ENCODE measurements at places on chromosomes 5 and 9.

- DNase-seq: no peak
Observed at GRCh38 chr9:96140296-96141127, 161.5 kb downstream of the HSD17B3 start.

- no peak for DNase-seq
Observed at GRCh38 chr5:52867809-52868208, 80.1 kb downstream of the ITGA1 start.

- no peak for DNase-seq
Observed at GRCh38 chr5:135072387-135073281, 38.6 kb upstream of the PITX1 start.

- DNase-seq: no peak
Observed at GRCh38 chr5:68295772-68296171, 80.2 kb downstream of the PIK3R1 start.

DNA sequence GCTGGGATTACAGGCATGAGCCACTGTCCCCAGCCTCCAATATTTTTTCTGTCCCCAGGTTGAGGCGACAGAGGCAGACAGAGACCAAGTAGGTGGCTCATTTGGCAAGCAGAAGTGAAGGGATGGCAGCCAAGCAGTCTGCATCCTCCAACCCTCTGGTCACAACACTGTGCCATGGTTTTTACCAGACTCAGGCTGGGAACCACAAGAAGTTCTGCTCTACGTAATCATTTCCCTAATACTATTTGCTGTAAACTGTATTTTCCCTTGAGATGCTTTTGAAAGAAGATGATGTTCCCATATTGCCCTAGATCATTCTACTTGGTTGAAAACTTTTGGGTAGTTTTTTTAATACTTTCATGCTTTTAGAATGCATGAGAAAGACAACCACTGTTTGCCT lies 40.5 kb downstream of the PTTG1 start:
- DNase-seq: no peak

- DNase-seq: no peak
Observed at GRCh38 chr9:18668944-18669343, 195.0 kb downstream of the ADAMTSL1 start.

DNA sequence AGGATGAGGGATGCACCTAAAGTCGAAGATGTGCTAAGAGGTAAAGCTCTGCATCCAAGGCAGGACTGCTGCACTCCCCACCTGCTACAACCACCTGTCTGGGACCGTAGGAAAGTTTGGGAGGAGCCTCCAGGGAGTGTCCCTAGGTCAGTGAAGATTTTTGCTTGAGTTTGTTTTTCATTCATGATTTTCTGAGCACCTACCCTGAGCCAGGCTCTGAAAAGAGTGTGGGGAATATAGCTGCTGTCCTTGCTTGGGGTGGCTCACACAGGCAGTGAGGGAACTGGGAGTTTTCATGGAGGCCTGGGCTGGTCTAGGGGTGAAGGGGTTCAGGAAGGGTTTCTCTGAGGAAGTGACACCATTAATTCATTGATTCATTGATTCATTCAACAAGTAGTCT lies 48.9 kb downstream of the SAR1B start:
- no peak for DNase-seq

- DNase-seq: no peak
Observed at GRCh38 chr9:88748566-88749261, 213.7 kb downstream of the NXNL2 start.

- DNase-seq: no peak
Observed at GRCh38 chr5:9283473-9283872, 262.4 kb downstream of the SEMA5A start.

GRCh38 chr5:111580956-111581355 lies 68.6 kb upstream of the STARD4 start:
- DNase-seq: no peak

DNA sequence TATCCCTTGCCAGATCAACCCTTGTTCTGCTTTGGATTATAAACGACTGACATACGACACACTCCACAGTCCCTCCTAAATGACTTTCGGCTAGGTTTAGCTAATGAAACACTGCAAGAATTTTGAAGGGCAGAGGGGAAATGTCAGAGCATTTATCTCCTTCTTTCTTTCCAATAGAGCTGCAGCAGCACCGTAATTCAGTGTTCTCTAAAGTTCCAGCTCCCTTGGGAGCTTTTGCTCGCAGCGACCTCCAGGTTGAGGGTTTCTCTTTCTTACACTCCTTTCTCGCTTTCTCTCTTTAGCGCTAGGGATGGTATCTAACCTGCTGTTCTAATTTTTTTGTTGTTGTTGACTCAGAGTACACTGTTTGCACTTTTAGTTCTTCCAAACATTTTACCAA lies 467.1 kb upstream of the ST8SIA4 start:
- DNase-seq: no peak

DNA sequence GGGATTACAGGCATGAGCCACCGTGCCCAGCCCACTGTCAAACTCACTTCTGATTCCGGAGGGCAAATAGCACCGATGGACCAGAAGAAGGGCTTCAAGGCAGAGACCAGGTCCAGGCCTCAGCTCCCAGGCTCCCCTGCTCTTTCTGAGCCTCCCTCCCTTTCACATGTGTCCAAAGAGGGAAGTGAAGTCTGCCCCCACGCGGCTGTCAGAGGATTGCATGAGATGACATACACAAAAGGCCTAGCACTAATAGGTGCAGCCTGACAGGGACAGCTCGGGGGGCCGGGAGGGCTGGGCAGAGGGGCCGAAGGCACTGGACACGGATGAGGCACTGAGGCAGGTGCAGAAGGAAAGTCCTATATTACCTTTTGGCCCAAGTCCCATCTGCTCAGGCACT lies 16.1 kb downstream of the FBP1 start:
- no peak for DNase-seq

GRCh38 chr5:114390431-114390830 lies 28.6 kb downstream of the KCNN2 start:
- no peak for DNase-seq

DNA sequence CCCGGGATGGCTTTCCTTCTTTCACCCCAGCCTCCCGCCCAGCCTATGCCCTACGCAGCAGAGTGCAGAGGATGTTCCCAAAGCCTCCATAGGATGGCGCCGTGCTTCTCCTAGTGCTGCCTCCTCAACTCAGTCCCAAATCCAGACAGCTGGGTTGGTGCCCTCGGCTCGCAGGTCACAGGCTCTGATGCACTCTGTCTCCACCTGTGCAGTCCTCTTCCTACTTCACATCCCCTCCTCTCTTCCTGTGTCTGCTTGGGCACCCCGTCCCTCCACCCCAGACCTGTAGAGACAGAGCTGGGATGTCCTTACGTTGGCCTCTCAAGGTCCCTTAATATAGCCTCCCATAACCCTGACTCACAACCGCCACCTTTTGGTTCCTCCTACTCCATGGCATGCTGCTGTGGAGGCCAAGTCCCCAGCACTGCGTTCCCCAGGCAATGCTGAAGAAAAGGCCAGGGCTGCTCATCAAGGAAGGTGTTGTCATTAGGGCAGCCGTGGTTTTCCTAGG lies 314.4 kb downstream of the GADD45G start:
- DNase-seq: peak; percentile 8

GRCh38 chr5:107023732-107024131 lies 647.0 kb downstream of the EFNA5 start:
- DNase-seq: no peak

DNA sequence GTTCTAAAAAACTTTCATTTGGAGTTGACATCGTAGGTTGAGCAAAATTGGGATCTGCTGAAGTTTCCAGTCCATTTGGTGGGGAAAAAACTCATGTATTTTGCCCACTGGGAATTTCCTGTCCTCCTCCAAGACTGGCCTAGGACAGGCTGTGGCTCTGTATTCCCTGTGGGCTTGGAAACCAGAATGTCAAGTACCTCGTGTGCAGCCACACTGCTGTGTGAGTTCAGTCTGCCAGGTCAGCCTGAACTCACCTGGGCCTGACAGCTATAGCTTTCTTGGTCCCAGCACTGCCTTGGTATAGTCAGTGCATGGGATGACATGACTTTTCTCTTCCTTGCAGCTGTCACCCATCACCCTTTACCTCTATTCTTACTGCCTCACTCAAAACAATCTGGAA lies 35.0 kb upstream of the KLF9 start:
- DNase-seq: no peak

GRCh38 chr5:147176422-147176821 lies 58.4 kb upstream of the STK32A start:
- no peak for DNase-seq

- no peak for DNase-seq
Observed at GRCh38 chr5:53178830-53179229, 69.3 kb upstream of the MOCS2 start.

- DNase-seq: no peak
Observed at GRCh38 chr9:79477955-79478771, 93.6 kb upstream of the TLE4 start.

DNA sequence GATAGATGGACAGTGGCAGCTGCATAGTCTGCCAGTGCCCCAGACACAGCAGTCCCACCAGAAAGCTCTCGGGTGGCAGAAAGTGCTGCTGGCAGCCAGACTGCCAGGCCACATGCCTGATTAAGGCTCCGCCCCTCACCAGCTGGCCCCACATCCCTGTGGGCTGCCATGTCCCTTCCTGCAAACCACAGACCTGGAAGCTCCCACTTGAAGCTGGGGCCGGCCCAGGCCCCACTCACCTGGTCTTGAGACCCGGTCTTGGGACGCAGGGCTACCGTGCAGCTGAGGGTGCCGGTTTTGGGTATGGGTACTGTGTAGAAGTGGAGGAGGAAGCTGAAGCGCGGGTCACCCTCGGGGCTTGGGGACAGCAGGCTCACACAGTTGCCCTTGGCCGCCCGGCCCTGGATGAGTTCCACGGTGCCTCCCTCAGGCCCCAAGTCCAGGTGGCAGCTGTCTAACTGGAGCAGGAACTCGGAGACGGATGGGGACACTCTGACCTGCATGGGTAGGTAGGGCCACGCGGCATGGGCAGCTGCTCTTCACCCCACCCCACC lies 15.3 kb downstream of the FPGS start:
- no peak for DNase-seq

- no peak for DNase-seq
Observed at GRCh38 chr5:1295650-1296037, 776 bp upstream of the TERT start.

GRCh38 chr5:9362600-9362999 lies 183.3 kb downstream of the SEMA5A start:
- no peak for DNase-seq
